Pancreas (tissue), 10 donors: ENCODE measurements at places on chromosomes 6 and 20. TPM values are rescaled to one million over a fixed set of nuclear protein-coding genes. Genes with fewer than 3 reads are reported as not detected.

The CPNE5 gene
- total RNA-seq, result 0.76 TPM

The ADGB gene
- total RNA-seq, result not detected

The ELMO2 gene
- total RNA-seq, result 16.7 TPM

The TFAP2D gene
- not detected for total RNA-seq

The PGC gene
- total RNA-seq, result 6.2 TPM

The B3GAT2 gene
- 0.06 TPM for total RNA-seq

The LBP gene
- 1.9 TPM for total RNA-seq

The LY6G6D gene
- not detected for total RNA-seq

The OR2B6 gene
- not detected for total RNA-seq

The AFG1L gene
- 4.0 TPM for total RNA-seq

The ESF1 gene
- 6.8 TPM for total RNA-seq

The LY6G6C gene
- not detected for total RNA-seq

The ADGRF1 gene
- total RNA-seq, result 0.61 TPM

The PBX2 gene
- total RNA-seq, result 45.7 TPM
